Kidney (tissue), 22 donors: ENCODE measurements at places on chromosomes 6 and 20. TPM values are rescaled to one million over a fixed set of nuclear protein-coding genes. Genes with fewer than 3 reads are reported as not detected.

The MOG gene
- total RNA-seq: not detected

The ADISSP gene
- total RNA-seq: 26.3 TPM

The DEFB124 gene
- total RNA-seq: 2.5 TPM

The WASF1 gene
- 9.7 TPM for total RNA-seq

The HDGFL1 gene
- not detected for total RNA-seq

The PDE10A gene
- 23.1 TPM for total RNA-seq
